Stimulated activated CD8-positive, alpha-beta memory T cell treated with anti-CD3 and anti-CD28 coated beads, Interleukin-4, amount 100 ng/mL, for 24 hours (primary cell): ENCODE measurements at places on chromosomes 1 and 21.

DNA sequence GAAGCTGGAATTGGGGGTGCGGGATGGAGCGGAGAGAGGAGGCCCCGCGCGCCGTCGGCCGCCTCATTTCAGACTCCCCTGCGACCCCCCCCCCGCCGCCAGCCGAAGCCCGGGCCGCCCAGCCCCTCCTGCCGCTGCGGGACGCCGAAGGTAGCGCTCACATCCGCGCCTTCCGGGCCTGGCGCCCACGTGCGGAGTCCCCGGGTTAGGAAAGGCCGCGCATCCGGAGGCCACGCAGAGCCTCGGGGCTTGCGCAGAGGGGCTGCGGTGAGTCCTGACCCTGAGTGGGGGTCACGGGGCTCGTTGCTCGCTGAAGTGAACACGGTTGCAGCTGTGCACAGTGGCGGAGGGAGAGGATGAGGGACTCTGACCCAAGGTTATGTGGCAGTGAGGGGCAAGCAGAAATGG, 552 bp upstream of the ZNF496 start:
- DNase-seq, result peak; percentile 39

- no peak for DNase-seq
Measured at GRCh38 chr21:29810871-29811270, 128.9 kb downstream of the GRIK1 start.

- DNase-seq, result no peak
Measured at GRCh38 chr1:170671629-170671963, 7.7 kb downstream of the PRRX1 start.

DNA sequence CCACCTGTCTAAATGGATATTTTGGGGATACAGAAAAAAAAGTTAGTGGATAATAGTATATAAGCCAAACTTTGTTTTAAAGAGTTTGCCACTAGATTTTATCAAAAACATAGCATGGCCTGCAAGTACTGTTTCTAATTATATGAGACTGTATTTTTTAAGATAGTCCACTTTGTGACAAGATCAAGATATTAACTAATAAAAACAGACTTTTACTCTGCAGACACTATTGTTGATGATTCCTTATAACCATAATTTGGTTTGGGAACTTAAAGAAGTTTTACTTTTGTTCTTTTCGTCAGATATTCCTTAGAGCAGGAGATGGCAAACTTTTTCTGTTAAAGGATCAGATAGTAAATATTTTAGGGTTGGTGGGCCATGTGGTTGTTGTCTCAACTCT, 36.4 kb downstream of the SMG7 start:
- DNase-seq, result no peak

- DNase-seq, result no peak
Measured at GRCh38 chr1:198387587-198387986, 152.9 kb downstream of the ATP6V1G3 start.

DNA sequence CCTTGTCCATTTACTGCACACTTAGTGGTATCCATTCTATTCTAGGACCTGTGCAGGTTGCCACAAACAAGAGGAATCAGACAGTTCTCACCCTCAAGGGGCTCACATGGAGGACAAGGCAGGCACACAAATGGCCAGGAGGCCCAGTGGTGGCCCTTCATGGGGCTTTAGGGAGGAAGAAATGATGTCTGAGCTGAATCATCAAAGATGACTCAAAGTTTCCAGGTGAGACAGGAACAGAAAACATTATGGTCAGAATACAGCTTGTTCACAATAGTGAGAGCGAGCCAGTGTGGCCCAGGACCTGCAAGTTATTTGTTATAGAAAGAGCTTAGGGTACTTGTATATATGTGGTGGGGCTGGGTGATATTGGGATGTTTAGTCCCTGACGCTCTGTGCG, 26.4 kb downstream of the SHISAL2A start:
- DNase-seq, result no peak

GRCh38 chr1:14915356-14916054, 238.0 kb upstream of the TMEM51 start:
- peak; percentile 26 for DNase-seq

DNA sequence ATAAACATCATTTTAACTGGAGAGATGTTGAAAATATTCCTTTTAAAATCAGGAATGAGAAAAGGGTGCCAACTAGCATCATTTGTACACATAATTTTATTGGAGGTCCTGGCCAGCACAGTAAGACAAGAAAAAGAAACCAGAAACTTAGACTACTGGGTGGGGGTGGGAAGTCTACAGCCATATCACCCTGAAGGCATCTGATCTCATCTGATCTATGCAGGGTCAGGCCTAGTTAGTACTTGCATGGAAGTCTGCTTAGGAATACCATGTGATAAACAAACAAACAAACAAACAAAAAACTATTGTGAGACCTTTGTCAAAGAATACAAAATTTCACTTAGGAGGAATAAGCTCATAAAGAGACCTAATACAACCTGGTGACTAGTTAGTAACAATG, 54.2 kb downstream of the EIF2B3 start:
- DNase-seq, result no peak

DNA sequence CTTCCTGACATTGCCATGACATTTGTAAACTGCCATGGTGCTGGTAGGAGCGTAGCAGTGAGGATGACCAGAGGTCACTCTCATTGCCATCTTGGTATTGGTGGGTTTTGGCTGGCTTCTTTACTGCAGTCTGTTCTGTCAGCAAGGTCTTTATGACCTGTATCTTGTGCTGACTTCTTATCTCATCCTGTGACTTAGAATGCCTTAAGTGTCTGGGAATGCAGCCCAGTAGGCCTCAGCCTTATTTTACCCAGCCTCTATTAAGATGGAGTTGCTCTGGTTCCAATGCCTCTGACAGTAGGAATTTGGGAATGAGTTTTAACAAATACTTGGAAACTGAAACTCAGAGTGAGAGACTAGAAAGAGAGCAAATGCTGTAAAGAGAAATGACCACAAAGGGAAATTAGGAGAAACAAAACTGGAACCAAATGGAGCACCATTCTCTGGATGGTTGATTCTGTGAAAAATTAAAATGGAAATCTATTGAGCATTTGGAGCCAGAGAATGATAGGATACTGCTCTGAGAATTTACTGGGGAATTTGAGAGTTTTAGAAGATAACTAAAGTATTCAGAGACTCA, 50.1 kb upstream of the RHOU start:
- DNase-seq, result no peak
